Posterior vena cava (tissue), 2 donors: ENCODE measurements at places on chromosomes 5 and 9. TPM values are rescaled to one million over a fixed set of nuclear protein-coding genes. Genes with fewer than 3 reads are reported as not detected.

DBH gene
- not detected for total RNA-seq

SH3PXD2B gene
- total RNA-seq = 114 TPM

GRIA1 gene
- total RNA-seq = 0.19 TPM

PSD2 gene
- total RNA-seq = 0.14 TPM

SHISAL2B gene
- total RNA-seq = not detected

KCNN2 gene
- 0.46 TPM for total RNA-seq

HOMER1 gene
- 6.8 TPM for total RNA-seq

TMEM174 gene
- total RNA-seq = not detected

DHX29 gene
- 34.0 TPM for total RNA-seq

PTAR1 gene
- total RNA-seq = 48.8 TPM
